GM12865 (cell line): ENCODE measurements at places on chromosomes 11 and 22.

DNA sequence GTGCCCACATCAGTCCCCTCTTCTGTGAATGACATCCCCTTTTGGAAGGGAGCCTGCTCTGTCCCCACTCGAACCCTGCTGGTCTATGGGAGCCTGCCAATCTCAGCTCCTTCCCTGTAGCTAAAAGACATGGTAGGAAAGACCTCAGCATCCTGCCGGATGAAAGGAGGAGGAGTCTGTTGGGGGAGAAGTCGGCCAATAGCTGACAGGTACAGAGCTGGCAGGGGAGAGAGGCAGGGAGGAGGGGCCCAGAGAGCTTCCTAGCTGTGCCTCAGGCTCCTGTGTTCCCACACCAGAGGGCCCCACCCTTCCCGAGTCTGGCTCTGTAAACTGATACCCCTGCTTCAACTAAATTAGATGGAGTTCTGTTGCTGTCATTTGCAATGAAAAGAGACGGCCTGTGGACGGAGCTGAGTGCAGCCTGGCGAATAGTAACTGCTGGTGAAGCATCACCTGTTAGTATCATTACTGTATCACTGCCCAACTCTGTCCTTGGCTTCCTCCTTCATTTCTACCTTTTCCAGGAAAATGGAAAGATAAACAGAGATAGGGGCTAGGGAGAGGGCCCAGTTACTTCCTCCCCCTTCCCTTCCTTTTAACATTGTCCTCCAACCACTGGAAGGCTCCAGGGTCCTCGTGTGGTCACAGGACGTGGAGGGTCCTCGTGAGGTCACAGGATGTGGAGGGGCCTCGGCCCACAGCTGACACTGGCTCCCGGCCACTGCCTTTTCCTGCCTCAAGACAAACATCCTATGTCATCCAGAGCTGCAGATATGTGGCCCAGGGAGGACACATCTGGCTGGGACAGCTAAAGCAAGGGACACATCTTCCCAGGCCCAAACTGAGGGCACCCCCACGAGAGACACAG is 15.1 kb downstream of the FXYD6 start:
- no peak for DNase-seq

DNA sequence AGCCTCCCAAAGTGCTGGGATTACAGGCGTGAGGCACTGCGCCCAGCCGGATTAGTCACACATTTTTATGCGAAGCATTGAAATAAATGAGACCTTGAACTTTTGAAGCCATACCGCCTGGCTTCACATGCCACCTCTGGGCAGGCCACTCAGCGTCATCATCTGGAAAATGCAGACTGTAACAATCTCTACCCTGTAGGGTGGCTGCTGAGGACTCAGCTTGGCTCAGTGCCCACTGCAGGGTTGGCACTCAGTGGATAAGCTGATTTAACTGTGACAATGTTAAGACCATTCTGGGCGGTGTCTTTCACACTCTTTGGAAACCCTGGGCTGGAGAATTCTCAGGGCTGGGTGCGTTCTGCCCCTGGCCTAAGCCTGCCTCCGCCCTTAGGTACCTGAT is 8.5 kb downstream of the SH3BP1 start:
- no peak for DNase-seq

GRCh38 chr11:6442441-6442840 is 1.7 kb upstream of the HPX start:
- no peak for DNase-seq

GRCh38 chr11:126603486-126603885 is 248.0 kb downstream of the ST3GAL4 start:
- DNase-seq = no peak

DNA sequence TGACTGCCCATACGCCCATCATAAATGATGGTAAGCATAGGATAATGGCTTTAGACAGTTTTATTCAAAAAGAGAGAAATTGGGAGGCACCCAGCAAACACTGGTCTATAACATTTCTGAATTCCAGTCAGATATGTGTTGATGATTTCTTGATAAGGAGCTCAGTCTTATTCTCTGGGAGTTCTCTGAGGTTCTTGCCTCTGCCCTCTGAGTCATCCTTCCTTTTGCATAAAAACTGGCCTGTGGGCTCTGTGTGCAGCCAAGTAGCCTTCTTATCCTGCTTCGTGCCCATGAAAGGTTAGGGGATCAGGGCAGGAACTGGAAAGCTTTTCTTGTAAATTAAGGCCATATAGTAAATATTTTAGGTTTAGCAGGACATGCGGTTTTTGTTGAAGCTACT is 48.9 kb downstream of the FAR1 start:
- no peak for DNase-seq

GRCh38 chr11:2990617-2991451 is 1.3 kb downstream of the NAP1L4 start:
- DNase-seq = peak; percentile 50
